NCI-H2029 treated with DMSO at 0.1 percent for 48 hours (cell line): ENCODE measurements at places on chromosomes 3 and 15.

GRCh38 chr15:89278307-89278706 is 34.5 kb downstream of the FANCI start:
- no peak for DNase-seq

GRCh38 chr3:164658125-164658524 is 420.2 kb downstream of the SI start:
- no peak for DNase-seq

DNA sequence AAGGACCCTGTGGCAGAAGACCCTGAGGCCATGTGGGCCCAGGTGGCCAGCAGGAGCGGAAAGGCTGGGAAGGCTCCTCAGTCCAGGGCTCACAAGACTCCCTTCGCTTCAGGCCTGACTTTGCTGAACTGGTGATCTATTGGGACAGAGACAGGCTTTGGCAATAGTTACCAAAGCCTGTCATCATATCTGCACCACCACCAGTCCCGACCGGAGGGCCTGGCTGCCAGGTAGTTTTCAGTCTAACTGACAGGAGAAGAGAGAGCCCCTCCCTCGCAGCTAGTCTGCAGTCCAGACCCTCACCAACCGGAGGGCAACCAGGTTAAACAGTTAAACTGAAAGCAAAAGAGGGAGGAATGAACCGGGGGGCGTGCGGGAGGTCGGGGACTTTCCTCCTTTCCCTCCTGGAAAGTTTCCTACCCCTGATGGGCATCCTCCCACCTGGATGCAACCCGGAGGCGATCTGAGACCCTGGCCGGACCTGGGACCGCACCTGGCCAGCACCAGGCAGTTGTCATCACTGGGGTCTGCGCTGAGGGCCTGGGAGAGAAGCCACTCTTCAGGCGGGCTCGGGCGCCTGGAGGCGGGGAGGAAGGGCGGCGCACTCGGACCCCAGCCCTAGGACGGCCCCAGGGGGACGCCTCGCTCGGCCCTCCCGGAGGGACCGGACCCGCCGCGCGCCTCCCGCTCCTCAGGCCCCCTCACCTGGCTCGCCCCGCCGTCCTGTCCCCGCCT is 435 bp downstream of the RAB27A start:
- DNase-seq, result no peak

GRCh38 chr3:79871656-79872055 is 103.9 kb upstream of the ROBO1 start:
- no peak for DNase-seq
